ENCODE measurements at places on chromosomes 6 and 20. TPM values are rescaled to one million over a fixed set of nuclear protein-coding genes. Genes with fewer than 3 reads are reported as not detected.

EDN3 gene
- total RNA-seq: 0.17 TPM

ZNF831 gene
- not detected for total RNA-seq

RIN2 gene
- total RNA-seq: 42.2 TPM

UBE2V1 gene
- 89.6 TPM for total RNA-seq

DNA sequence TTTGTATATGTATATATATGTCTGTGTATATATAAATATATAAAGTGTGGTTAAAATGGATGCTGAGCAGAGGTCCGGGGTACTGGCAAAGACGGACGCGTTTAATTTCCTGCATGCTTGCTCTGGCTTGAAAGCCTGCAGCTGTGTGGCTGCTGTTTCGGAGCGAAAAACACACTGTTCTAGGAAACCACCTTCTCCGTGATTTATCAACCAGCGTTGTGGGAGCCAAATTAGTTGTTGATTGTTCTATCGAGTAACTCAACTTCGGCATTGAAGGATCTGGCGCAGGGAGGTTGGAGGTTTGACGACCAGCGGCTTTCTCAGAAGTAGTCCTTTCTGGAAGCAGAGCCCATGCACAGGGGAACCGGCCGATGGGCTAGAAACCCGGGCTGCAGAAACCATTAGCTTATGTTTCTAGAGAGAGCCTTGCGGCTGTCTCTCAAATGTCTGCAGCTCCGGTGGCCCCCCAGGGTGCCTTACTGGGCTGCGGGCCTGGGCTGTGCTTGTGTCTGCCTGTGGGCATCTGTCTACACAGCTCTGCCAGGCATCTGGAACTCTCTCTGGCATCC lies 81.8 kb downstream of the EDN3 start:
- no peak for DNase-seq

DNA sequence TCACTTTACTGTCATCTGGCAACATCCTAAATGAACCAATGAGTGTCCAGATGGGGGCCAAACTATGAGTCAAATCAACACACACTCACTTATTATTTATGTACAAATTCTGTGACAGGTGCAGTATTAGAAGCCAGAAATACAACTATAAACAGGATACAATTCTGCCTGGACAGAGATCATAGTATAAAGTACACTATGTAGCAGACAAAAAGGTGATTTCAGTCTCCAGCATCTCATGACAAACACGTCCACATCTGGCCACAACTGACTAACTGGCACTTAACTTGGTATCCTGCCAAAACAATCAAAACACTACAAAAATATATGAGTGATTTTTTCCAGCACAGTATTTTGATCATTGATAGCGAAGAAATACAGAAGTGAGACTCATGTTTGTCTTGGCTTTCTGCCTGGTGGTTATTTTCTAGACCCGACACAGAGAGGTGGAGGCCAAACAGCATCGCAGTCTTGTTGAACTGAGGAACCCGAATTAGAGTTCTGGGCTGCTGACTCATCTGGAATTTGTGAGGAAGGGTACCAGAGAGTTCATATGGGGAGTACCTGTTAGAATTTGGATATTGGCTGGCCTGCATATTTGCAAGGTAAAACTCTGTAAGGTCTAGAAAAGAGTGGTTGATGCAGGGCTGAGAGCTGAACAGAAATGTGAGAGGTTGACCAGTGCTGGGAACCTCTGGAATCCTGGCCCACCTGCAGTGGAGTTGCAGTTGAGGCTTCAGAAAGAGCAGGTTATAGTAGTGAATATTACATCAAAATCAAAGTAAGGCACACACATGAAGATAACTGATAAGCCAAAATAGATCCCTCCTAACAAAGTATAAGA lies 475.2 kb downstream of the PTPRT start:
- DNase-seq: no peak

GRCh38 chr6:30641048-30641447 lies 5.9 kb upstream of the C6orf136 start:
- DNase-seq: no peak

DNA sequence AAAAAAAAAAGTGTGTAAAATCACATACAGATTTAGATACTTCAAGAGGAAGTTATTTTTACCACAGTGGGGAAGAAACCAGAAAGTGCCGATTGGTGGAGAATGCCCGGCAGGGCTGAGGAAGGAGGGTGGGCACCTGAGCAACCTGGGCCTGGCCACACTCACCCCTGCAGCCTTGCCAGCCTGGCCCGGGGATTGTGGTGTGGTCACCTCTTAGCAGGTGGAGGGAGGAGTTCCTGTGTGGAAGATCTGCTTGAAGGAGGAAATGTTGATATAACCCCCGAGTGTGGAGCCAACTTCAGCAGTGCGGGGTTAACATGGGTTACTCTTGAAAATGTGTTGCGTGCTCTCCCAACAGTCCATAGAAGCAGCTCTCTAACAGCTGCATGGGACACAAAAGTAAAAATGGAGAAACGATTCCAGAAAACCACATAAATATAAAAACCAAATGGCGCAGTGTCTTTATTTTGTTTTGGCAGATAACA lies 14.7 kb downstream of the UST start:
- no peak for DNase-seq

DNA sequence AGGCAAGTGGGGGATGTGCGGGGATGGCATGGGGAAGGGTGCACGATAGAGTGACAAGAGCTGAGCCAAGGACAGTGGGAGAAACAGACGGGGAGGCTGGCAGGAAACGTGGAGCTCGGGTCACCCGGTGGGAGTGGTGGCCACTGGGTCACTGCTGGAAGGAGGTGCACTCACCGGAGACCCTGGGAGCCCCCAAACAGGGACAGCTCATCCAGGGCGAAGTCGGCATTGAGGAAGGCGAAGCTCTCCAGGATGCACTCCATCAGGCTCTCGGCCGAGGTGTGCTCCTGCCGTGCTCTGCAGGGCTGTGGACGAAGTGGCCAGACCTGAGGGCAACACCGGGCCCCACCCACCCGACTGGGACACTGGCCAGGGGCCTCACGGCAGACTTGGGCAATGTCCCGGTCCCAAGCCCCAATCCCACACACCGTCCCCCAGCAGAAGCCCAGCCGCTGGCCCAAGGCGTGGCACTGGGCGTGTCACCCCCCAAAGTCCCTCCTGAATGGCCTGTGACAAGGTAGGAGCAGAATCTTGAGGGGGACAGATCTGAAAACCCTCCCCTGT lies 87.3 kb downstream of the PTPN1 start:
- DNase-seq: no peak

GRCh38 chr6:141107591-141108160 lies 1025.0 kb upstream of the GJE1 start:
- DNase-seq: peak; percentile 91

DNA sequence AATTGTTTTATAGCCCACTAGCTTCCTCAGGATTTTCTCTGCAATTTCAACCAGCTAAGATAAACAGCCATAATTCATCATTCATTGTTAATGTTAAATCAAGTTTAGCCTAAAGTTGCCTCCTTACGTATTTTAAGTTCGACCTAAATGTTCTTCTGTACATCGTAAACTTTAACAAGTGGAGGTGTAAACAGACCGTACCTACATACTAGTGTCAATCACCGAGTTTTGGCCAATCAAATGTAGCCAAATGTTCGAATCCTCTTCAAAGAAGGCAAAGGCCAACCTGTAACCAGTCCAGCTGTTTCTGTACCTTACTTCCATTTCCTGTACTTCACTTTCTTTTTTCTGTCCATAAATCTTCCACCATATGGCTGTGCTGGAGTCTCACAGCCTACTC lies 13.5 kb downstream of the MBOAT1 start:
- DNase-seq: no peak
